ENCODE measurements at places on chromosomes 1 and 21. TPM values are rescaled to one million over a fixed set of nuclear protein-coding genes. Genes with fewer than 3 reads are reported as not detected.

DNA sequence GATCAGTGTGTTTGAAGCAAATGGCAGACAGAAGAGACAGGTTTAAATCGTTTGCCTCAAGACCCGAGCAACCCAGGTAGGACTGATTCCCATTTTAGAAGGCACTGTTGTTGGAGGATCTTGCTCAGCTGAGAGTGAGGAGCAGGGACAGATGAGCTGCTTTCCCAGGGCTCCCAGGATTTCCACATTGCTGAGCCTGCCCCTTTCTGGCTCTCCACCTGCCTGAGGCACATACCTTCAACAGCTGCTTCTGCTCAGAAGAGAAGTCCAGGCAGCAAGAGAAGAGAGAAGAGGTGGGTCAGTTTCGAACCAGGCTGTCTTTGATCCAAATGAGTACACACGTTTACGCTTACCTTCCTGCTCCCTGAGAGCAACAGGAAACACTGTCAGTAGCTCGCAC, 5.7 kb downstream of the TNNT2 start:
- no peak for DNase-seq
- no peak overlapping the region for H3K4me3 ChIP-seq

DNA sequence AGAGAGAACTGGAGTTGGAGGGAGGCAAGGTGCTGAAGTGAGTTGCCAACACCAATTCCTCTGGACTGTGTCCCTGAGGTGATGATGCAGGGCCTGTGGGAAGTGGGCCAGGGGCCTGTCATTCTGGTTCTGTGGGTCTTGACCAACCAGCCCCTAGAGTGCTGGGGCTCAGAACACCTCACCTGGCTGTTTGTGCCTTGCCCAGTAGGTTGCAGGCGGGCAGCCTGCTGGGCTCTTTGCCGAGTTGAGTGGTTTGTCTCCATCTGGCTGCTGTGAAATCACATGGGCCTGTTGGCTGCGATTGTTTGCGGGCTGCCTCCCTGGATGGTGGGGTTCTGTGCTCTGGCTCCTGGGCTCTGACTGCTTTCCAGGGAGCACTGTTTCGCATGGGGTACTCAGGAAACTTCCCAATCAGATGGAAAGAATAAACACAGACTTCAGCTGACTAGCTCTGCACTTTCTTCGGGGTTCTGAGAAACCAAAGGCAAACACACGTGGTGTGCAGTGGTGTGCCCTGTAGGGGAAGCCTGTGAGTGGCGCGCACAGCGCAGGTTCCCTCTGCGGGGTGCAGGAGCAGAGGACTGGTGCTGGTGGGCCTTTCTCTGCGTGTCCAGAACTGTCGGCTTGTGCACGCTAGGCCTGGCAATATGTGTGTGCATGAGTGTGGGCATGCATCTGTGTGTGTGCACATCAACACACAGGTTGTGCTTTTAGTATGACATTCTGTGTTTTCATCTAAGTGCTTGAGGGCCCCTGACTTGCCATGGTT, 95.1 kb downstream of the RHOU start:
- no peak overlapping the region for H3K27ac ChIP-seq
- no peak overlapping the region for H3K4me3 ChIP-seq
- peaks cover 10% of the 10 kb centered on the region for H3K27me3 ChIP-seq
- peaks cover 27% of the 10 kb centered on the region for H3K4me1 ChIP-seq
- no peak for DNase-seq
- no peaks in the 10 kb centered on the region for H3K36me3 ChIP-seq

FAM78B gene
- 0.24 TPM for total RNA-seq

DNA sequence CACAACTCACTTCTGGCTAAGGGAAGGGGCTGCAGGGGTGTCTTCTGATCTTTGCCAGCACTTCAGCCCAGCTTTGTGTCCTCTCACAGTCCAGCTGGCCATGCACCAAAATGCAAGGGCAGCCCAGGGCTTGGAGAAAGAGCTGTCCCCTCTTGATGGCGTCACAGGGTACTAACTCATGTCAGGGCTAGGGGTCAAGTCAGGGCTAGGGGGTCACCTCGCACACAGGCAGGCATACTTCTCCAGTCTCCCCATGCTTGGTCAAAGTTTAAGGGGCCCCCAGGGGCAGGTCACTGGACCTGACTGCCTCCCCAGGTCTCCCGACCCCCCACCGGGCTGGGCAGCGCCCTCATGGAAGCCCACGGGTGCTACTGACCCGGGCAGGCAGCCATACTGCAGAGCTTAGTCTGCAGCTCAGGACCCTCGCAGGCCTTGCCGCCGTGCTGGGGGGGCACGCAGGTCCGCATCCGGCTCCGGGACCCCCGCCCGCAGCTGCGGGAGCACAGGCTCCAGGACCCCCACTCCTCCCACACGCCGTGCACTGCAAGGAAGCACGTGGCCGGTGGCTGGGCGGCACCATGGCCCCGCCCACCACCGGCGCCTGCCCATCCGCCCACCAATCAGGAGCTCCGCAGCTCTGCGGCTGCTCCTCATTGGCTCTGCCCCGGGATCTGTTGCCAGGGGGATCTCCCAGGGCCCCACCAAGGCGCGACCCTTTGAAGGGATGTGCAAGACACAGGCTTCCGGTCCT, 21.5 kb downstream of the ADGRB2 start:
- DNase-seq: no peak
- H3K36me3 ChIP-seq: no peaks in the 10 kb centered on the region
- peaks cover 6% of the 10 kb centered on the region for H3K4me1 ChIP-seq
- H3K27ac ChIP-seq: no peak overlapping the region
- no peak overlapping the region for H3K4me3 ChIP-seq

GRCh38 chr1:206847946-206848345, 17.5 kb upstream of the IL20 start:
- no peak overlapping the region for H3K27ac ChIP-seq
- DNase-seq: no peak
- no peaks in the 10 kb centered on the region for H3K36me3 ChIP-seq
- H3K4me3 ChIP-seq: no peak overlapping the region
- no peaks in the 10 kb centered on the region for H3K4me1 ChIP-seq
- H3K27me3 ChIP-seq: peaks cover 20% of the 10 kb centered on the region

EDARADD gene
- total RNA-seq: 7.0 TPM

SLC5A9 gene
- total RNA-seq: not detected
